ENCODE measurements at places on chromosomes 12 and 14.

GRCh38 chr14:33933386-33933933 lies 17.4 kb downstream of the EGLN3 start:
- no peak for DNase-seq

DNA sequence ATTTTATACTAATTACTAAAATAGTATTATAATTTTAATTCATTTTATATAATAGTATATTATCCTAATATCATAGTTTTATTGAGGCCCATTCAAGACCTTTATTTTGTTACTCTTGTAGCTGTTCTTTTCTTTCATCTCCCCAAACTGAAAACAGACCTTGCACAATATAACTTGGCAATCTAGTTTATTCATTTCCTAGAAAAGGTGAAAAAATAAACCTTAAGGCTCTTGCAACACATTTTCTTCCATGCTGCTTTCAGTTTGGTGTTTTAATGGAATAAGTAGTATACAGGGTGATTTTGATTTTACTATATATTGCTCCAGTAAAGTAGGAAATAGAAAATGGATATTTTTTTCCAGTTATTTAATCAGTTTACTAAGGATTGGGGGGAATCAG lies 174.0 kb downstream of the SLC2A13 start:
- DNase-seq = no peak

- DNase-seq = peak; percentile 22
These were observed 64.1 kb downstream of the NELL2 start for GRCh38 chr12:44812062-44812461.

GRCh38 chr12:121784460-121784859 lies 9.0 kb downstream of the RHOF start:
- peak; percentile 98 for DNase-seq

GRCh38 chr12:16756833-16757555 lies 151.0 kb upstream of the LMO3 start:
- DNase-seq = no peak

GRCh38 chr14:58813745-58814144 lies 176.0 kb downstream of the DACT1 start:
- no peak for DNase-seq

DNA sequence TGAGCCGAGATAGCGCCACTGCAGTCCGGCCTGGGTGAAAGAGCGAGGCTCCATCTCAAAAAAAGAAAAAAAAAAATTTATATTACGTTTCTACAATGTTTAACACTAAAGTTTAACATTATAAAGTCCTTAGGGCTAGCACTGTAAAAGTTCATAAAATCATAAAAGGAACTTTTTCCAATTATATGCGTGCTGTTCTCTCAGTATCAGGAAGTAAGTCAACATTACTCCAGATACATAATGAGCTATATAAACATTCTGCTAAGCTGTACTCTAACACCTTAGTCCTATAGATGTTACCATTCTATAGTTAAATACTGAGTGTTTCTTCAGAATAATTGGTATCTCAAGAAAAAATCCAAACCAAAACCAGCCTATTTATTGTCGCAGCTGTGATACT lies 32.6 kb downstream of the SLC41A2 start:
- DNase-seq = no peak

DNA sequence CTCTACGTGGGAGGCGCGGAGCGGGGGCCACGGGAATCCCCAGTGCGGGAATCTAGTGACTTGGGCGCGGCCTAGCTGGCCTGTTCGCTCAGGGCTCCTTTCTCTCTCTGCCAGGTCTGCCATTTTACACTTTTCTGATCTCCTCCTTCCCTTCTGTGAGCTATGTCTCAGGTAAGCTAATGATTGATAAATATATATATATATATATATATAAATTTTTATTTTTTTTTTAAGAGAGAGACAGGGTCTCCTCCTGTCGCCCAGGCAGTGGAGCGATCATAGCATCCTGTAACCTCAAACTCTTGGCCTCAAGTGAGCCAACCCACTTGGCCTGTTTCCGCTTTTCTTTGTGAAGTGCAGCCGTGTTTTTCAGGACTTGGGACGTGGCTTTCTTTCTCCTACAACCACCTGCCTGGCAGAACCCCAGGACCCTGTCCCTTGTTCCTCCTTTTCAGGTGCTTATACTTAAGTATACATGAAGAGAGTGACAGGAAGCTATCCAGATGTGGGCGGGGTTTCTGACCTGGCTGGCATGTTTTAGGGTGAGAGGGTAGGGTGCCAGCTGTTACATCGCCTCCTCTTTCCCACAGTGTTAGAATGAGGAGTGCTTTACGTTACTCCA lies 547 bp downstream of the ZNF140 start:
- DNase-seq = no peak

- no peak for DNase-seq
These were observed 326.7 kb downstream of the ADGRD1 start for GRCh38 chr12:131280426-131280825.

GRCh38 chr12:104740668-104741067 lies 217.4 kb downstream of the SLC41A2 start:
- no peak for DNase-seq

- DNase-seq = no peak
These were observed 5.6 kb upstream of the FAM234B start for GRCh38 chr12:13038491-13039161.

- no peak for DNase-seq
These were observed 668.1 kb downstream of the MED13L start for GRCh38 chr12:115609347-115609746.

GRCh38 chr14:69845787-69846186 lies 33.4 kb upstream of the SMOC1 start:
- DNase-seq = no peak

- peak; percentile 38 for DNase-seq
These were observed 22.5 kb upstream of the AKAP6 start for GRCh38 chr14:32306549-32306948.

DNA sequence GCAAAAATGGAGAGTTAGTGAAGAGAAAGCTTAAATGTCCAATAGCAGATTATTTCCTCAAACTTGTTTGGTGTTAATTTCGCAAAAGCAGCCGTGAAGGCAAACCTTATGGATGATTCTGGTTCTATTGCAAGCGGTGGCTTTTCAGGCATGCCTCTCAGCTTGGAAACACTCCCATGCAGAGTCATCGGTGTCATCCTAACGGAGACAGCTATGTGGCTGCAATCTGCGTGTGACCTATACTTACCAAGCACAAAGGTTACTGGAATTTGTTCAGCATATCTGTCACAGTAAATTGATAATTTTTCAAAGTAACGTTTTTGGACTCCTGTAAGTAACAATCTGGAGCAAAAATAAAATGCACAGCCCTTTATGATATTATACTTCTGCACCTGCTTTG lies 5.0 kb downstream of the BEST3 start:
- no peak for DNase-seq

DNA sequence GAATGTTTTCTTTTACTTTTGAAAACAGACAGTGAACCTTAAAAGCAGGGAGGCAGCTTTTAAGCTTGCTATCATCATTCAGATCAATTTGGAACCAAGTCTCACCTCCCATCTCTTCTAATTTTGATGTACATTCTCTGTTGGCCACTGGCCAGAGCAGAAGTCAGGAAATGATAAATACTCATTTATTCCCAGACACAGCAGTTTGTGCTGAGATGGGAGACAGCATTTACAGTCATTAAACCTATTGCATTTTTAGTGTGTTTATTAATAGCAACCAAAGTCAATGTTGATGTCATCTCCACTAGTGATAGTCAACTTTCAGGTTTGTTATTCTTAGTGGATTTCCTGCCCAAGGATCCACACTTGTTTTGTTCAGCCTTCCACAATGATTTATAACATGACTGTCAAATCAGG lies 320.0 kb upstream of the ATP2B1 start:
- peak; percentile 65 for DNase-seq

DNA sequence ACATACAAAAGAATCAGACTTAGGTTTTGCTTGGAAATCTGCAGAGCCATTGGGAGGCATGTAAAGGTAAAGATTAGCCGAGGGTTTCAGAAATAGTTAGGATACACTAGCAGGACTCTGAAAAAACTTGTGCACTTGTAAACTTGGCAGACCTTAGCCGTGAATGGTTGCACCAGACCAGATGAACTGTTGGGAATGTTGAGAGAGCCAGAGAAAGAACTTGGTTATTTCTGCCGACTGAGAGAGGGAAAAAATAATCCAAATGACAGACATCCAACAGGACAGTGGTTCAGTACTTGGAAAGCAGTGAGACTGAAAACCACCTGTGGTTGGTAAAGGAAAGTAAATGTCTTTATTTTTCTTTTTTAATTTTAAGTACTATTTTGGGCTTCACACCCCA lies 222.5 kb upstream of the DDHD1 start:
- DNase-seq = no peak

GRCh38 chr14:71229875-71230274 lies 322.6 kb downstream of the PCNX1 start:
- no peak for DNase-seq

DNA sequence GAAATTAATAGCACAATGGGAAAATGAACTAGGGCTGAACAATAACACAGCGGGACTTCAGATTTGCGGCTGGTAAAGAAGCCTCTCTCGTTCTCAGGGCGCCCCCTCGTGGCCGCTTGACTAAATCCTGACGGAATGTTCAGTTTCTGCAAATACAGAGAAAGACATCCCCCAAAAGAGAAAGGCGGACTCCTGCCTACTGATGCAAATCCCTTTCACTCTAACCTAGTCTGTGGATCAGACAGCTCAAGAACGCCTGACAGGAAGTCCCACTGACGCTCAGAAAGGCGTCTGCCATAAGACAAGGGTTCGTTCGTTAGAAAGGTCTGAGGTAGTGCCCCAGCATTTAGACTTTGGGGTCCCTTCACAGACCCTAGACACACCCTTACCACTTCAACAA lies 2.5 kb downstream of the NUAK1 start:
- DNase-seq = peak; percentile 95

DNA sequence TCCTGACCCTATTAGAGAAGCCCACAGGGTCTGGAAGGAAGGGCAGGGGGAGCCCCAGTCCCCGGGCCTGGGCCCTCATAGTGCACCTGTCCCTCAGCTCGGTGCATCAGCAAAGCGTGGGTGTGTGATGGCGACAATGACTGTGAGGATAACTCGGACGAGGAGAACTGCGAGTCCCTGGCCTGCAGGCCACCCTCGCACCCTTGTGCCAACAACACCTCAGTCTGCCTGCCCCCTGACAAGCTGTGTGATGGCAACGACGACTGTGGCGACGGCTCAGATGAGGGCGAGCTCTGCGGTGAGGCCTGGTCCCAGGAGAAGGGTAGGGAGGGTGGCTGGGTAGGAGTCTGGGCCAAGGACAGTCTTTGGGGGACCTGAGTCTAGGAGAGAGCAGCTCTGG lies 26.3 kb upstream of the LRP1-AS start:
- DNase-seq = no peak

- no peak for DNase-seq
These were observed 88.1 kb downstream of the TMEM30B start for GRCh38 chr14:61192989-61193388.

DNA sequence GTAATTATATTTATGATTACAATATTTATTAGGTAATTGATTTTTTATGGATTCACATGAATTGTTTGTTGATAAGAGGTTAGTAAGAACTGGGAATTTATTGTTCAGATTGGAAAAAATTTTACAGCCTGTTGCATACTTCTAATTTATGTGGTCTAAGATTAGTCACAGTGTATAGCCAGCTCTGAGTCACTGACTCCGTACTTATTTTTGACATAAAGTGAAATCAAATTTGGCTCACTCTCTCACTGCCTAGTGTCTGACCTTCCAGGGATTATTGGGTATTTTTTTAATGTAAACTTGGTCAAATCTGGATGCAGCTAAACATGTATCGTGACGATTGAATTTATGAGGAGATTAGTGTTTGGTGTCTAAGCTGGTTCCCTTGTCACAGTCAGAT lies 109.3 kb downstream of the PTPRQ start:
- peak; percentile 87 for DNase-seq

DNA sequence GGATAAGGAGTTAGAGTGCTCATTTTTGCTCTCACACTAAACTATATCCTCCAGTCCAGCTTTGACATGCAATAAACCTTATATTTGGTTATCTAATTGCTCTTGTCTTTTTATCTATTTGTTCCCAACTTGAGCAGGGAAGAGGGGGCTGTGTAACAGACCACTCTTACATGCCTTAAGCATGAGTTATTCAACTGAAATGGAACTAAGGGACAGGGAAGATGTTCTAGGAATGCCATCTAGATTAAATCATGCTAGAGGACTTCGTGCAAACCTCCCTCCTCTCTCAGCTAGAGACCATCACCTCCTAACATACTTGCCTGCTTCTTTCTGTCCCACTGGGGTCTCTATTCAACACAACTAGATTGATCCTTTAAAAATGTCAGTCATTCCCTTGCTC lies 20.6 kb downstream of the SPX start:
- no peak for DNase-seq

- DNase-seq = peak; percentile 32
These were observed 13.1 kb downstream of the CFAP54 start for GRCh38 chr12:96502477-96502876.

GRCh38 chr14:94041551-94042346 lies 15.6 kb downstream of the OTUB2 start:
- no peak for DNase-seq

DNA sequence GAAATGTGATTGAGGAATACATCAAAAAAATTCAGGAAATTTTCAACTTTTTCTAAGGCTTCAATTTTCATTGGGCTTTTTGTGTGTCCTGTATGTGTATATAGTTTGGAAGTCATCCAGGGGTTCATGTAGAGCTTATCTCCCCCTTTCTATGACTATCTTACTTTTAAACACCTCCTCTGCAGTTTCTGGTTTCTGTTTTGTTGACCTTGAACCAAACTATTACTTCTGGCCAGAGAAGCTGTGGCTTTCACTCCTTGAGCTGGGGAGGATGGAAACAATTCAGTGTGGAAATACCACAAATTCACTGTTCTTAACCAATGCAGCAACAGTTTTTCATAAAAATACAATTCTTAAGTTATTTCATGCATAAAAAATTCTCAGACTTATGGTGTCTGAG lies 613.2 kb upstream of the SEL1L start:
- DNase-seq = no peak

- DNase-seq = no peak
These were observed 109.8 kb upstream of the EGLN3 start for GRCh38 chr14:34060651-34060999.

GRCh38 chr12:95083938-95084337 lies 10.5 kb upstream of the NR2C1 start:
- DNase-seq = no peak

GRCh38 chr14:71466946-71467345 lies 465.3 kb upstream of the RGS6 start:
- no peak for DNase-seq

GRCh38 chr12:116964054-116965050 lies 53.6 kb downstream of the FBXW8 start:
- DNase-seq = no peak

DNA sequence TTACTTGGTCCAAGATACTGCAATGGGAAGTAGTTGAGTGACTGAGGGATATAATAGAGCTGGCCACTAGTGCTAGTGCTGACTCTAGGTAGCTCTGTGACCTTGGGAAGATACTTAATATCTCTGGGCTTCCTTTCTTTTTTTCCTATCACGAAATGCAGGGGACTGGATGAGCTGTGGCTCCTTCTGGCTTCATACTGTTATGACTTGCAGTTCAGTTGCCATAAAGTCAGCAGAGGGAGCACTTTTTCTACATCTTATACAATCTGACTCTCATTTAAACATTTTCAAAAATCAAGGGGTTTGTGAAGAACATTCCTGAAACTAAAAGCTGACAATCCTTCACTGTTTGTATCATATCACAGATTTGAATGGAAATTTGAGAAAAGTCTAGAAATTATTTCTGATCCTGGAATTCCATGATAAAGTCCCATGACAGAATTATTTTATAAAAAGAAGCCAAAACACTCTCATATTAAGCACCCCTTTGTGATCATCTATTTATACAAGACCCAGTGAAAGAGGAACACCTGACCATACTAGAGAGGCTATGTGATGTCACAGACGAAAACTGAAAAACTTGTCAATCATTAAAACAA lies 5.3 kb downstream of the BHLHE41 start:
- DNase-seq = peak; percentile 88
